LHCN-M2 (cell line): ENCODE measurements at places on chromosomes 5 and 9. TPM values are rescaled to one million over a fixed set of nuclear protein-coding genes. Genes with fewer than 3 reads are reported as not detected.

Gene GFI1B
- 0.06 TPM in 1 of 2 replicates, not detected in the other for total RNA-seq

Gene F2RL2
- total RNA-seq = 0.52 and 0.71 TPM in 2 replicates

Gene PLEKHG4B
- total RNA-seq = 0.06 and 0.38 TPM in 2 replicates

Gene CYLC2
- not detected in 2 replicates for total RNA-seq

Gene UBE2B
- 7.2 and 13.2 TPM in 2 replicates for total RNA-seq

Gene PCDH12
- under 0.01 TPM in 1 of 2 replicates, not detected in the other for total RNA-seq

GRCh38 chr9:99660191-99660636 is 161.5 kb upstream of the NR4A3 start:
- no peak for DNase-seq

DNA sequence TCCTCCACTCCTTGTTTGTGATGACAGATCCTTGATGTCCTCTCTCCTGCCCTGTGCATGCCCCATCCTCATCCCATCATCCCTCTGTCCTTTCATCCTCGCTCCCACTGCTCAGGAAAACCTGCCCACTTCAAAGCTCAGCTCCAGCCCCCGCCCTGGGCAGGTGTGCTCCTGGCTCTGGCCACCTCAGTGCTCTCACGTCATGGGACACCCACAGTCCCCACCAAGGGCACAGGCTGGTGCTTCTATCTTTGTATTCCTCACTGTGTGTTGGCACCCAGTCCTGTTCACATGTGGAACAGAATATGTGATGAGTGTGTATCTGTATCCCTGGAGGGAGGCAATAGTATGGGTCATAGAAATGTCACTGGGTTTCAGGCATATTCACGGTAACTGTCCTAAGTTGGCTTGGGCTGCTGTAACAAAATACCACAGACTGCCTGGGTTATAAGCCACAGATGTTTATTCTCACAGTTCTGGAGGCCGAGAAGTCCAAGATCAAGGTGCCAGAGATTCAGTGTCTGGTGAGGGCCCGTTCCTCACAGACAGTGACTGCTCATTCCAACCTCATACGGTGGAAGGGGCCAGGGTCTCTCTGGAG is 13.5 kb downstream of the GFPT2 start:
- peak; percentile 62 for DNase-seq

DNA sequence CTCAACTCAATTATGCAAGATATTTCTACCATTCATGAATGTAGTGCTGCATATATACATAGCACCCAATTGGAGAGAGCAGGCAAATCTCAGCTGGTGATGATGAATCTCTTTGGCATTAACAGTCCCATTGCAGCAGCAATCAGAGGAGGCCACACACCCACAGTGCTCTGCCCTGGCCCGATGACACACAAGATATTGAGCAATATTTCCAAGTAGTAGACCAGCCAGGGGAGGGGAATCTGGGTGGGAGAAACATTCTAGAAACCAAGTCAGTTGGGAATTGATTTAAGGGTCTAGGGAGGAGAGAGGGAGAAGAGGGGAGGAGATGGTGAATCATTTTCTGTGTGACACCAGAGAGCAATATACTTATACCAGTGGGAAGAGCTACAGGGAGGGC is 14.9 kb upstream of the C5orf63 start:
- DNase-seq = peak; percentile 90

DNA sequence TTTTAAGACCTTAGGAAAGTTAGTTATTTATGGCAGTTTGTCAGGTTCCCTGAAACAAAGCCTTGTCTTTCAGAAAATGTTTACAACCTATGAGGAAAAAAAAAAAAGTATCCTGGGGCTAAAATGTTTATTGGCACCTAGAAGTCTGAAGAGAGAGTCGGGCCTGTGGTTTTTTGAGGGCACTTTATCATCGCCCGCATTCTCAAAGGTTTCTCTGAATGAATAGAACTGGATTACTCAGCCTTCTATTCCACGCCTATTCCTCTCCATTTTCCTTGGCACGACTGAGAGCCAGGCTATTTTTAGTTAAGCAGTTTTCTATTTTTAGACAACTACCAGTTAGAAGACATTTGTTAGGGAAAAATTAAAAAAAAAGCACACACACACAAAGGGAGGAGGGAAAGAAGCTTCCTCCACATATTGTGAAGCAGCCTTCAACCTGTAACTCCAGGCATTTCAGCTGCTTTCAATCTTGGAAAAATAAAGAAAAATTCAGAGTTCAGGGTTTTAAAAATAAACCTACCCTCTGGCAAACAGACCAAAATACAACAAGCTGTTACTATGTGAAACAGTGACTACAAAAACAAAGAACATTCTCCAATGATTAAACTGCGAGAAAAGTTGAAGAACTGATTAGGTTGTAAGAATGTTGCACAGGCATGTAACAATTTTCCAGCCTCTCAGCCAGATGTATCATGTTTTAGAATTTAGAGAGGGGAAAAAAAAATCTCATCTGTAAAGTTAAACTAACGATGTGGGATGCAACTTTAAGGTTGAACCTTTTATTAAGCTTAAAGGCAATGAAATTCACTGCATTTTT is 97.0 kb downstream of the MEF2C start:
- DNase-seq = peak; percentile 94

DNA sequence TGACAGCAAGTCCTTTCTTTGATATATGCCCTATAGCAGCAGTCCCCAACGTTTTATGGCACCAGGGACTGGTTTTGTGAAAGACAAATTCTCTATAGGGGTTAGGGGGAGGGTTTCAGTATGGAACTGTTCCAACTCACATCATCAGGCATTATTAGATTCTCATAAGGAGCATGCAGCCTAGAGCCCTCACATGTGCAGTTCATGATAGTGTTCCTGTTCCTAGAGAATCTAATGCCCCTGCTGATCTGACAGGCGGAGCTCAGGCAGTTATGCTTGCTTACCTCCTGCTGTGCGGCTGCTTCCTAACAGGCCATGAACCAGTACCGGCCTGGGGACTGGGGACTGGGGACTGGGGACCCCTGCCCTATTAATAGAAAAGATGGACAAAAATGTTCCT is 2.7 kb upstream of the RAPGEF6 start:
- DNase-seq = no peak

- peak; percentile 64 for DNase-seq
Observed at GRCh38 chr5:111930905-111931461, 174.0 kb upstream of the NREP start.

- no peak for DNase-seq
Observed at GRCh38 chr5:179235416-179236400, 109.6 kb downstream of the ADAMTS2 start.

DNA sequence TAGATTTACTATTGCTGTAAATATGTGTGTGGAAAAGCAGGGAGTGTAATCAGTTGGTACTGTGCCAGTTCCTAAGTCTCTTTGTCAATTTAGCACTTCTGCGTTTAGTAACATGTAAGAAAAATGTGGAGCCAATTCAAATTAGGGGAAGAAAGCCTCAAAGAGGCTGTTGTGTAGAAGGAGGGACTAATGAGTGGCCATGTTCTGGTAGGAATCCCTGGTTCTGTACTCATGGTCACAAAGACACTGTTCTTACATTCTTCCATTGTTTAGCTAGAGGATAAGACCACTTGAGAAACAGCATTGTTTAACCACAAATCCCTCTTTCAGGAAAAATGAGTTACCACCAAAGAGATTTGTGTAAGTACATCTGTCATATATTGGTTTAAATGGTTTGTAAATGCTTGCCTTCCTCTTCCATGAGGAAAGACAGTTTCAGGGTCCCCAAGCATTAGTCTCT is 14.9 kb downstream of the ARHGEF28 start:
- peak; percentile 90 for DNase-seq
